IMR-90 (cell line): ENCODE measurements at places on chromosomes 16 and 17. TPM values are rescaled to one million over a fixed set of nuclear protein-coding genes. Genes with fewer than 3 reads are reported as not detected.

GRCh38 chr16:22353191-22353919, 21.1 kb downstream of the CDR2 start:
- DNase-seq: peak; percentile 89

DNA sequence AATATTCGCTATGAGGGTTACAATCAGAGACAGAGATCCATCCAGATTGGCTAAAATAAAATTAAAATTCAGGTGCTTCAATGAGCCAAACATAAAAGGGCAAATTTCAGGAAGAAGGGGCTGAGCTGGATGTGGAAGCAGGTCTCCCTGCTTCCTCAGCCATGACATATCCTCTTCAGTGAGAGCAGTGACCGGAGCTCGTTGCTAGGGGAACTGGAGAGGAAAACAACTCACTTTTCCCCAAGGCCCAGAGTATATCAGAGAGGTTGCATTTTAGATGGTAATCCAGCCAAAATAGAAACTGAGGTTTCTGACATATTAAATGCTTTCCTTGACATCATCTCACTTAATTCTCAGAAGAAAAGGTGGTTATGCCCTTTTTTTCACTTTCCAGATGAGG, 503.5 kb downstream of the HS3ST4 start:
- DNase-seq: no peak

- DNase-seq: no peak
These were observed 10.4 kb downstream of the SLC25A10 start for GRCh38 chr17:81722184-81723120.

DNA sequence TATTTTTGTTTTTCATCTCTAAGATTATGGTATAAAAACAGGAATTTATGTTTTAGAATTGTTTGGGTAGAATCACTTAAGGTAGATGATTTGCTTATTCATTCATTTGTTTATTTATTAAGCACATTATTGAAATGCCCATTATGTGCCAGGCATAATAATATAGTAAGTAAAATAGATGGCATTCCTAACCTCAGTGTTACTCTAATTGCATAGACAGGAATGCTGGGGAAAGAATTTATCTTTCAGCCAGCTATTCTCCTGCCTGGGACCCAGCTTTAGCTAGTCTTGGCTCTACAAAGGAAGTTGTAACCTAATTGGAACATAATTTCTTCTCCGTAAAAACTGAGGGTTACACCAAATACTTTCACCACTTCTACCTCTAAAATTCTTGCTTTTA, 44.6 kb downstream of the NFAT5 start:
- no peak for DNase-seq

The KCNJ18 gene
- not detected in 2 replicates for total RNA-seq
